ENCODE measurements at places on chromosomes 3 and 15.
A peak's percentile ranks its signal among the peaks of the same experiment; 100 is the strongest.

- peak; percentile 55 for DNase-seq
Measured at GRCh38 chr3:161560008-161560637, 63.5 kb downstream of the OTOL1 start.

DNA sequence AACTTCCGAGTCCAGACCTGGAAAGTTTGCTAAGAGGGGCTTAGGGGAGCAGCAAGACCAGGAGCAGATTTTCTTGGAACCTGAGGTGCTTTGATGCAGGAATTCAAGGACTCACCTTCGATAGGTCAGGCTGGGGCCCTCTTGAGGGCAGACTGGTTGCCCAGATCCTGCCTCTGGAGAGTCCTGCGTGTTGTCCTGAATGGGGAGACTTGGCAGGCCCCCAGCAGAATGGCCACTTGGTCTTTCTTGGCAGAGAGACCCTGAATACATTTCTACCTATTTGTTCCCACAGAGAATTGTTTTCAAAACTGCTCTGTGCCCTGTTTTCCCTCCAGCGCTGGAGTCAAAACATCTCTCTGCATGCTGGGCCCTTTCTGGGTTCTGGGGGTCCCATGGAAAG lies 4.2 kb downstream of the KLF13 start:
- DNase-seq = no peak

DNA sequence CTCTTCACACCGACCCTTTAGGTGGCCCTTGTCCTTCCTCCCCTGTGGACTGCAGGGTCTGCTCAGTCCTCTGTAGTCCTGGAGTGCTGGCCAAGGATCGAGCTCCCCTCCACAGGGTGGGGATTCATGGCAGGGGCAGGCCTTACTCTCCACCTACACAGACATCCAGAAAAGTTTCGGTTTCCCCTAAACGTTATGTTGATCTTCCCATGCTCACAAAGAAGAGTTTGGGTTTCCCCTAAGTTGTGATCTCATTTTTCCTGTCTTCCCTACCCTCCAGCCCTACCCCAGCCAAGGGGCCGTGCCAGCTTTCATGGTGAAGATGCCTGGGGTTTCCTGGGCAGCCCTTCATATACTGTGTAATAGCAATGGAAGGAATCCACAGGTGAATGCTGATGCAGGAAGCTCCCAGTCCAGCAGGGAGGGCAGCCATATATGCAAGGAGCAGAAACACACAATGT lies 10.3 kb downstream of the STOML1 start:
- DNase-seq = no peak

- no peak for DNase-seq
Measured at GRCh38 chr3:50612970-50613846, 1.6 kb upstream of the CISH start.

DNA sequence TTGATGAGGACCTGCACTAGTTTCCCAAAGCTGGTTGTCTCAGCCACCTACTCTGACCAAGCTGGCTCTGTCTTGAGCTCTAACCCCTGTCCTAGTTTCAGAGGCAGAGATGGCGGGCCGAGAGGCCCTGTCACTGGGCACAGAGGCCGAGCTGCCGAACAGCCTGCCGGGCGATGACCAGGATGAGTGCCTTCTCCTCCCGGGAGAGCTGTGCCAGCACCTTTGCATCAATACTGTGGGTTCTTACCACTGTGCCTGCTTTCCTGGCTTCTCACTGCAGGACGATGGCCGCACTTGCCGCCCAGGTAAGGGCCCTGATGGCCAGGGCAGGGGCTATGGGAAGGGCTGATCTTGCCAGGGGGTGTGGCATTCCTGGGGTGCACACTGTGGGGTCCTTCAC lies 69.1 kb downstream of the FBLN2 start:
- DNase-seq = no peak

- no peak for DNase-seq
Measured at GRCh38 chr15:73017987-73018386, 34.3 kb upstream of the NEO1 start.

- DNase-seq = no peak
Measured at GRCh38 chr3:25508901-25509300, 80.8 kb downstream of the RARB start.

DNA sequence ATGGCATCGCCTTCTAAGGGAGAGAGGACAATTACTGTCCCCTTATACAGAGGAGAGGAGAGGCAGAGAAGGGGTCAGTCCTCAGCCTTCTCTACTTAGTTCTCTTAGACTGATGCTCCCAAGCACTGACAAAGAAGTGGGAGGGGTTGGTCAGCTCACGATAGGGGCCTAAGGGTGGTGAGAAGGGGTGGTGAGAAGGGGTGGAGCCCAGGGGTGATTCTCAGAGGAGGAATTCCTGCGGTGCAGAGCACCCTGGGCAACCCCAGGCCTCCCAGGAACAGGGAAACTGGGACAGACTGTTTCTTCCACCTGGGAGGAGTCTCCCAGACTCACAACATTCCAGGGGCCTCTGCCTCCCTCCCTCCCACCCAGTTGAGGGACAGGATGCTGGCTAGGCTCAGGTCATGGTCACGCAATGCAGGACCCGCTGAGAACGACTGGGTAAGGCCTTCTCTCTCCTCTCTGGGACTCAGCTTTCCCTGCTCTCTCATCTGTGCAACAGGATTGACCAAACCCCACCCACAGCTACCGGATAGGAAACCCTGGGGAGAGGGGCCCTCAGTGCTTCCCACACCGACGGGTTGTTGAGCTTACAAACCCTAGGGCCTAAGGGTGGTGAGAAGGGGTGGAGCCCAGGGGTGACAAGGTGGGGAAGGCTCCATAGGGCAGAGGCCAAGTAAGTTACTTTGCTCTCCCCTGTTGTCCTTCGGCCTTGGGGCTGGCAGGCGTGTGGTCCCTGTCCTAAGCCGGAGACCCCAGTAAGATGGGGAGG lies 1.5 kb downstream of the TPRA1 start:
- no peak for DNase-seq

DNA sequence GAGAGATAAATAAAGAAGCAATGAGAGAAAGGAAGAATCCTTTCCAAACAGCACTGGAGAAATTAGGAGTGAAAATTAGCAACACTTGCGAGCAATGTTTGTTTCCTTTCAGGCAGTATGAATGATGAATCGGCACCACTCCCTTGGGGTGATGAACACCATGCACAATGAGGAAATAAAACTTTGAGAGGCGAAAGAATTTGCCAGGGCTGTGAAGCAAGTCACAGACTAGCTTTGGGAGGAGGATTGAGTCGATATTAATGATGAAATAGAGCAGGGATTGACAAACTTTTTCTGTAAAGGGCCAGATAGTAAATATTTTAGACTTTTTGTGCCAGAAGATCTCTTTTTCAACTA lies 237.7 kb downstream of the AGBL1 start:
- DNase-seq = no peak

DNA sequence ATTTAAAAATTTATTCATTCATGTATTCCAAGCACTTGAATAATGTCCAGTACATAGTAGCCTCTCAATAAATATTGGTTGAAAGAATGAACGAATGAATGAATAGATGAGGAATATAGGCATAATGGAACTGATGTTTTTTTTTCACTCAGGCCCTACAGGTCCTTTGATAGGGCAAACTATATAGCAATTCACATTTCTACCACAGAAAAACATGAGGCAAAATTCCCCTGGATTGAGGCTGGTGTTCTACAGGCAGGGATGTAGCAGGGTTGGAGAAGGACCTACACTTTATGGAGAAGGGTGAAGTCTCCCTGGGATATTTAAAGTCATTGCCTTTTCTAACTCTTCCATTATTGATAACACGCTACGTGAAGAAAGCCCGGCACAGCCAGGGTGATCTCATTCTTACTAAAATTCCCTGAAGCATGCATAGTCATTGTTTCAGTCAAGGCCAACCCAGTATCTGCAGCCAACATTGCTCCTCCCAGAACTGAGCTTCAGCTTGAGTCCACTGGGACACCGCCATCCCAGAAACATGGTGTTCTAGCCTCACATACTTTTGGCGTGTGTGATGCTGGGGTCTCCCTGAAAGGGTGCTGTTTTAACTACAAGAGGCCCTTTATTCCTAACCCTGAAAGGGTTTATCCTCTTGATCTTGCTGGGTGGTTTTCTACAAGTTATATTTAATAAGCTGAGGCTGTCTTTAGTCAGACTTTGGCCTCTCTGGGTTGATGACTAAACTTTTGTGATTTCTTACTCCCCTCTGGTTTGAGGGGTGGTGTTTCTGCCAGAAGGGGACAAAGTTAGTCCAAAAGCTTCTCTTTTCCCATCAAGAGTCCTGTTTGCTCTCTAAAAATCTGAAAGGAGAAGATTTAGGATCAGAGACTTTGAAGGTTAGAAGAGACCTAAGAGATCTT lies 25.9 kb upstream of the FBN1 start:
- no peak for DNase-seq

DNA sequence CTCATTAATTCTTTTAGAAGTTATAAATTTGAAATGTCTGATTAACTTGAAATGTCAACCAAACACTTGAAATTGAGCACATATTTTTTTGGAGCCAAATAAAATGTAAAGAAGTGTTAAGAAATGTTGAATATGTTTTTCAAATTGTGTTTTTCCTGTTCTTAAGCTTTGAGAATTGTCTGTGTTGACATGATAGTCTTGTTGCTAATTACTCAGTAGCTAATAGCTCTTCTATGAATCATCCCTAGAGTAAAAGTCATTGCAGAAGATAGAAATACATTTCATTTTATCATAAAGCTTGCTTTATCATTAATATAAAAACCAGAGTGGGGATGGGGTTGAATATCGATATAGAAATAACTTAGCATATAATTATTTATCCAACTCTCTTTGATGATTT lies 41.9 kb upstream of the ABHD10 start:
- no peak for DNase-seq

DNA sequence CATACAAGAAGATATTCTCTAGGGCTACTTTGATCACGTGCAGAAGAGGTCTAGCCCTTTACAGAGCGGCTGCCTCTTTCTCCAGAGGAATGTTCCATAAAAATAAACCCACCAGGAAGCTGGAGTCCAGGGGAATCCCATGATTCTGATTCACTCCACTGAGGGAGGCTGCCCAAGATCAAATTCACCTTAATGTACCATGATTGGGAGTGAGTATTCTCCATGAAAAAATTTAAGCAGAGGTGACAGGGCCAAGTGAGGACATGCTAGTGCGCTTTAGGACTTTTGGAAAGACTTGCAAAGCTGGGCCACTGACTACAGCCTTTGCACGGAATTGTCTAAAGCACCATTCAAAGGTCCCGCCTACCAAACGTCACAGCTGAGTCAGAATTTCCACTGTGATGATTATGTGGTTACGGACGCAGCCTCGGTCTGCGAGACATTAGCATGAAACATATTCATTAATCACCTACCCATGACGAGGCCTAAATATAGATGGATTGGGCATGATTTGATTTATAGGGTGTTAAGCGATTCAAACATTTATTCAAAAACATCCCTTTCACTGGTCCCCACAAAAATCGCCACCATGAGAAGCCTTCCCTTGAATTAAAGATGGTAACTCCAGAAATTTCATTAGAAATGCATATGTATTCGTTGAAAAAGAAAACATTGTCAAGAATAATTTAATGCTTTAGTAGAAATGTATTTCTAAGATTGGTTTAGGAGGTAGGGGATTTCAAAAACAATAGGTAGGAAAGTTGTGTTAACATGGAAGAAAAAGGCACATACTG lies 152.6 kb downstream of the GREM1 start:
- no peak for DNase-seq

GRCh38 chr15:65996901-65997300 lies 127.6 kb downstream of the RAB11A start:
- no peak for DNase-seq

All from nucleus accumbens (tissue), 56 donors.